ENCODE measurements at places on chromosomes 1 and 21.

GRCh38 chr1:100348549-100349144 lies 3.7 kb upstream of the CDC14A start:
- peak; percentile 27 for DNase-seq

DNA sequence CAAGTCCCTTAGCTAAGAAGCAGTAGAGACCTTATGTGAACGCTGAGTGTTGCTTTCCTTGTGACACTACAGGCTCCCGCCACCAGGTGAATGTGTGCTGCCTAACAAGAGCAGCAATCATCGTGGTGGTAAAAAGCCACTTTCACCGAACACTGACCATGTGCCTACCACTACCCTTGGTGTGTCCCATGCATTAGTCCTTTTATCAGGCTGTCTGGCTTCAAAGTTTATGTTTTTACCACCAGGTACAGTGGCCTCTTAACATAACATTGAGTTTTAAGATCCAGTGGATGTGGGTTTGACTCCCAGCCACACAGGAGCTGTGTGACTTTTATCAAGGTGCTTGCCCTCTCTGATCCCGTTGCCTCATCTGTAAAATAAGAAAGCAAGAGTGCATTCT lies 1.7 kb downstream of the C1QB start:
- no peak for DNase-seq

DNA sequence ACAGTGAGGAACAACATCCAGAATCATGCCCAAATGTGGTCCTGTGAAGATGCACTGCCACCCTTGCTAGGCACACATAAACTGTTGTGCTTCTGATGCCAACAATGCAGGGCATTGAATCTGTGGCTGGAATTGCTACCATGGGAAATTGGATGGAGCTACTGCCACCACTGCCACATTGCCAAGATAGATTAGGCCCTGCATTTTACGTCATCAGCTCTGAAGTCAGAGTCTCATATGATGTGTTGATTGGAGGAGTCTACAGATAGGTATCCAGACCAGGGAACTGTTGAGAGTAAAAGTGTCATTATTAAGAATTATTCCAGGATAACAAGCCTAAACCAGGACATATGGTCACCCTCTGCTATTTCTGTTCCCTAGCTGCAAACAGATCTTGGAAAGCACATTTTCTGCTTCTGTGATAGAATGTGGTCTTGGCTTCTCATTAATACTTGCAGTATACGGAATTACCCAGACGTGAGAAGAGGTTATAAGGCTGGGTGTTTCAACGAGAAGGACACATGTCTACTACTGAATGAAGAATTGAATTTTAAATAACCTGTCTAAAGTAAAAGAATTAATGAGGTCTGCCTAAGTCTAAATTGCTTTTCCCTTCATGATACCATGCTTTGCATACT lies 106.6 kb downstream of the TNNI3K start:
- no peak for DNase-seq

- no peak for DNase-seq
These were observed 93.0 kb downstream of the NUF2 start for GRCh38 chr1:163414778-163415177.

GRCh38 chr1:30313176-30313575 lies 410.2 kb downstream of the MATN1 start:
- no peak for DNase-seq

DNA sequence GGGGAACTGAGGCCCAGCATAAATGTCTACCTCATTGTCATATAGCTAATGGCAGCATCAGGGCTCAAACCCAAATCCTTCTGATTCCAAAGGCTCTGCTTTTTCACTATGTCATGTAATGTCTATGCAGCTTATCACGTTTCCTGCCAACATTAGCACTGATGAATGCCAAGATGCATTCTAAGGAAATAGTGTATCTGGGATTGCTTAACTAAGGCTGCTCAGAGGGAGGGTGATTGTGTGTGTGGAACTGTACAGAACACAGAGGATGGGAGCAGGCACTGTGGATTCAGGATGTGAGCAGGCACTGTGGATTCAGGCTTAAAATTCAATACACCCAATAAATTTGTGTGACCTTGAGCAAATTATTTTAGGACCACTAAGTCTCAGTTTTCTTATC lies 456.4 kb upstream of the DEPDC1 start:
- no peak for DNase-seq

GRCh38 chr1:11757047-11757446 lies 4.9 kb upstream of the C1orf167 start:
- DNase-seq, result no peak

GRCh38 chr1:209850342-209850979 lies 22.7 kb downstream of the UTP25 start:
- DNase-seq, result peak; percentile 24

DNA sequence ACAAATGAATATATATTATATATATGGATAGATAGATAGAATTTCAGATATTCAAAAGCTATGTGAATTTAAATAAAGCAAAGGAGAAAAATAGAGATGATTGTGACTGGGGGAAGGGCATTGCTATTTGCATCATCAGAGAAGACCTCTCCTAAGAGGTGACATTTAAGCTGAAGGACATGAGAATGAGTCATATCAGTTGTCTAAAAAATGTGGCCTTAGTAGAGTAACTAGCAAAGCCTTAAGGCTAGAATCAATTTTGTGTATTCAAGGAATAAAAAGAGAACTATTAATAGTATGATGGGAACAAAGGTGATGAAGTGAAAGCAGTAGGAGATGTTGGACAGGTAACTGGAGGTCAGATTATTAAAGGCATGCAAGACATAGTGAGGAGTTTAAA lies 34.8 kb upstream of the SLC35F3 start:
- no peak for DNase-seq

GRCh38 chr1:119655154-119655553 lies 7.1 kb upstream of the ZNF697 start:
- no peak for DNase-seq

DNA sequence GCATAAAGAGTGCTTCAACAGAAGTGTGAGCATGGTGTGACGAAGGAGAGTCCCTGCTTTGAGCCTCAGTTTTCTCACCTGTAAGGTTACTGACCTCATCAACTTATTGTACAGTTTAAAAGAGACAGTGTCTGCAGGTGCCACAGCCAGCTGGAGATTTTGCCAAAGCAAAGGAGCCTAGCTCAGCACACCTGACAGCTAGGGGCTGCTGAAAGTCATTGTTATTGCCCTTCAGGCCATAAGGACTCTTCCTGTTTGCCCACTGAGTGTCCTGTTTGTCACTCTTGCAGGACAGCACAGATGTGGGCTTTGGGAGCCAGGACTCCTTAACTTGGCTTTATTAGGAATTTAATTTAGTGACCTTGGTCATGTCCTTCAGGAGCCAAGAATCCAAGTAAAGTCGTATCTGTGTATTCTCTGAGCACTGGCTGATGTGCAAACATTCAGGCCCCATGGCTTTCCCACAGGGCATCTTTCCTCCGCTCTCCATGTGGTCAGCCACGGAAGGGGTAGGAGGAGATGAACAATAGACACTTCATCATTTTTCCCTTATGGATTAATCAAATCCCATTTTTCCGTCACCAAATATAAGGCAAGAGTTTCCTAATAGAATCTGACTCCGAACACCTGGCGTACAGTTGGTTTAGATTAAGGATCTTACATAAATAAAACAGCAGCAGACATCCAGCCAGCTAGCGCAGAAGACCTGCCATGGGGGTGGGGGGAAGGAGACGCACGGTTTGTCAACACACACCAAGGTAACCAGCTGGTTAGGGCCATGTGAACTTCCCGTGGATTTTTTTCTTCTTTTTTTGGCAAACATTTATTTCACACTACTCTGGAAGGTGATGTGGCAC lies 43.1 kb upstream of the KANK4 start:
- DNase-seq, result no peak

- no peak for DNase-seq
These were observed 52.8 kb upstream of the GOLT1A start for GRCh38 chr1:204266504-204267034.

DNA sequence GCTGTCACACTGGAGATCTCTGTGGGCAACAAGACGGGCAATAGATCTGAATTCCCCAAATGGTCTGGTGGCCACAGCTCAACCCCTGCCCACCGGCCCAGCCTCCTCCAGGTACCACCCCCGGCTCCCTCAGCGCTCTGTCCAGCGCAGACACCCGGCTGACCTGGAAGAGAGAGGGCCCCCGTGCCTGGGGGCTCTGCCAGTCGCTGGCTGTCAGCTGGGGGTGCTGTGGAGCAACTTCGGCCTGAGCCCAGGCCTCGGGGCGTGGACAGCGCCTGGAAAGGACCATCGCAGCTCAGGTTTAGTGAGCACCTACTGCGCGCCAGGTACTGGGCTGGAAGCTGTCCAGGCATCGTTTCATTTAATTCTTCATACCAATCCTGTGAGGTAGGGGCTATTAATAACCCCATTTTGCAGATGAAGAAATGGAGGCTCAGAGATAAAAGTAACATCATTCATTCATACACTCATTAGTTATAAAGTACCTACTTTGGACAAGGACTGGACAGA lies 51.0 kb downstream of the AHDC1 start:
- no peak for DNase-seq

GRCh38 chr1:24786191-24786590 lies 40.9 kb downstream of the CLIC4 start:
- no peak for DNase-seq

GRCh38 chr1:147167365-147167764 lies 4.9 kb downstream of the PRKAB2 start:
- DNase-seq, result no peak

DNA sequence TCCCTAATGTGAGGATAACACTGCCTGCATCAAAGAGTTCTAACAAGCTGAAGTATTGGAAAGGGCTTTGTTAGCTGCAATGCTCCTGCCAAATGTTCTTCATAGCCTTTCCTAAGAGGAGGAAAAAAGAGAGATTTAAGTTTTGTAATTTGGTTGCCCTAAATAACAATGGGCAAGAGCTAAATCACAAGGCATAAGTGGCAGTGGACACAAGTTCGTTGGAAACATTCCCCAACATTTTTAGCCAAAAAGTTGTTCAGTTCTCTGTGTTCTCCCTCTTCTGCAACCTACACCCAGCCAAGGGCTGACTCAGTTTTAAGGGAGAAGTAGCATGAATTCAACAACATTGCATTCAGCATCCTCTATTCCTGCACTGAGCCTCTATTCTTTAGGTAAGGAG lies 2.6 kb upstream of the UQCRHL start:
- no peak for DNase-seq

GRCh38 chr1:235429143-235429542 lies 61.9 kb downstream of the TBCE start:
- DNase-seq, result no peak

GRCh38 chr1:61186753-61187152 lies 104.4 kb downstream of the NFIA start:
- DNase-seq, result no peak

DNA sequence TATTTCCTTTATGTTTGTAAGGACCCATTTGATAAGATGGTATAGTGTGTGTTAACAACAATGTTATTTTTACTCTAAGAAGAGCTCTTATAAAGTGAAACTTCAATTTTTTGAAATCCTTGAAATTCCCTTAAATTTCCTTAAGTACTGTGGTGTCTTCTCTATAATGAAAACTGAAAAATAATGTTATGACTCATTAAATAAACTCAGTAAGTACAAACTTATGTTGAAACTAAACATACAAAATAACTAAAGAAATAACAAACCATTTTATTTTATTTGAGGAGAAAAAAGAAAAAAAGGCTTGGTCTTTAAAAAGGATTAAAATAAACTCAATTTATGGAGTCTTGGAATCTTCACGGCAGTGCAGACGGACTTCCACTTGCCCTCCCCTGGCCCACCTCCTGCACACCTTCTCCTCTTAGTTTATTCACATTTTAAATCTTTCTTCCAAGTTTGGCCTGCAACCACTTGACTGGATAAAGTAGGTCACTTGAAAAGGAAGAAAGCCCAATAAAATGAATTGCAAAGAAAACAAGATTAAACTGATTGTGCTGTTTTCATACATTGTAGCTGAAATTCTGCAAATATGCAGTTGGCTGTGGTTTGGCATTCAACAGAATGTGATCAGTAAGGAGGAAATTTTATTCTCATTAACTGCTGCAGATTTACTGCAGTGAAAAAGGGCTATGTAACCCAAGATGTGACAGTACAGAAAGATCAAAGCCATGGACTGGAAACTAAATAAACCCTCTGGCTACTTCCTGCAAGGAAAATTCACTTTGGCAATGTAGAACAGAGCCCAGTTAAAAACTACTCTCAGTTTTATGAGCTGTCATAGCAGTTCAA lies 48.5 kb upstream of the SCYL3 start:
- DNase-seq, result no peak

GRCh38 chr1:82978461-82979324 lies 1020.2 kb downstream of the TTLL7 start:
- DNase-seq, result no peak

DNA sequence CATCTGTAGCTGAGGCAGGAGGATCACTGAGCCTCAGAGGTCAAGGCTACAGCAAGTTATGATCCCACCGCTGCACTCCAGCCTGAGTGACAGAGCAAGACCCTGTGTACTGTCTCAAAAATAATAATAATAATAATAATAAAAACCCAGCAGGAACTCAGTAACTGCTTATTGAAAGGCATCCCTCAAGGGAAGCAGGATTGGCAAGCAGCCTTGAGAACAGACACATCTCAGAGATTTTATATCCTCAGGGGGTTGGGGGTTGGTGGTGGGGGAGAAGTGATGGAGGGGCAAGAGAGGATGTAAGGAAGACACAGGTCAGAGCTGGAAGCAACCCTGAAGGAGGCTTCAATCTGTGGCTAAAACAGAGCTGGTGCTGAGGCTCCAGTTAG lies 29.6 kb downstream of the GNB1 start:
- no peak for DNase-seq

DNA sequence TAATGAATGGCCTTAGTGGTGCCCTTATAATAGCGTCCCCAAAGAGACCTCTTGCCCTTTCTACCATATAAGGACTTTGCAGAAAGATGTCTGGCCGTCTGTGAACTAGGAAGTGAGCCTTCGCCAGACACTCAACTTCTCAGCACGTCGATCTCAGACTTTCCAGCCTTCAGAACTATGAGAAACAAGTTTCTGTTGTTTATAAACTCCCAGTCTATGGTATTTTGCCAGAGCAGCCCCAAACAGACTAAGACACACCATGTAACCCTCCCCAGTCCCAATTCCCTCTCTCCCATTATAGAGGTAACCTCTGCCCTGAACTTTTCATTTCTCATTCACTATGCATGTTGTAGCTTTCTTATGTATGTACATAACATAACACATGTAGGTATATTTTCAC lies 55.7 kb downstream of the NID1 start:
- no peak for DNase-seq

DNA sequence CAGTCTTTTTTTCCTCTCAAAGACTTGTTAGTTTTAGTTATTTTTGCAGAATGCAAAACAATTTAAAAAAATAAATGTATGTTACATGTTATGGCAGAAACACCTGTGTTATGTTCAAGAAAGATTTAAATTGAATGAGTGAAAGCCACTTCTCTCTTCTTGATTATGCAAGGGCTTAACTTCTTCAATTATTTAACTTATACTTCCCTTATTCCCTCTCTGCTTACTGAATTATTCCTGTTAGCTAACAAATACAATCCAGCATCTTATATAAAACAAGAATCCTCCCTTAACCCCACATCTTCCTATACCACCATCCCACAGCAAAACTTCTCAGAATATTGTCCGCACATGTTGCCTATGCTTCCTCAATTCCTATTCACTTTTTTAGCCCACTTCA lies 10.7 kb upstream of the FCER1A start:
- DNase-seq, result no peak

- DNase-seq, result no peak
These were observed 74.5 kb downstream of the RHOU start for GRCh38 chr1:228809621-228810394.

- DNase-seq, result no peak
These were observed 291.5 kb downstream of the AKT3 start for GRCh38 chr1:243558576-243558975.

GRCh38 chr1:226901421-226901820 lies 31.0 kb downstream of the PSEN2 start:
- no peak for DNase-seq
